ENCODE measurements at places on chromosomes 12 and 14.

- no peak for DNase-seq
Measured at GRCh38 chr12:51028813-51029150, 2.6 kb upstream of the SLC11A2 start.

DNA sequence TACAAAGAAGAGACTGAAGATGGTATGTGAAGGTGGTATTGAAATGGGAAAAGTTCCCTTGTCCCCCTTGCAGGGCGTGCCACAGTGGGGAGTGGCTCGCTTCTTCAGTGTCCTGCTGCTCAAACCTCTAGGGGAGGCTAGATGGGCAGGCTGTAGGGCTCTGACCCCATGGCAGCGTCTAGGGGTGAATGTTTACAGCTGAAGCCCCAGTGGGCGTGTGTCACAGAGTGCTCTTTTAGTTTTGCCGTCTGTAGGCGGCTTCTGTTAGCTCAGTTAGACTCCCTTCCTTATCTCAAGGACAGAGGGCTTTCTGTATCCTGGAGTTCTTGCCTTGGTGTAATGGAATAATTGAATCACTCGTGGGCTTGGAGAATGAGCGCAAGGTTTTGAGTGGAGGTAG, 266.2 kb downstream of the RAD51B start:
- DNase-seq = no peak

- peak; percentile 18 for DNase-seq
Measured at GRCh38 chr12:106655577-106655976, 72.8 kb downstream of the RFX4 start.

DNA sequence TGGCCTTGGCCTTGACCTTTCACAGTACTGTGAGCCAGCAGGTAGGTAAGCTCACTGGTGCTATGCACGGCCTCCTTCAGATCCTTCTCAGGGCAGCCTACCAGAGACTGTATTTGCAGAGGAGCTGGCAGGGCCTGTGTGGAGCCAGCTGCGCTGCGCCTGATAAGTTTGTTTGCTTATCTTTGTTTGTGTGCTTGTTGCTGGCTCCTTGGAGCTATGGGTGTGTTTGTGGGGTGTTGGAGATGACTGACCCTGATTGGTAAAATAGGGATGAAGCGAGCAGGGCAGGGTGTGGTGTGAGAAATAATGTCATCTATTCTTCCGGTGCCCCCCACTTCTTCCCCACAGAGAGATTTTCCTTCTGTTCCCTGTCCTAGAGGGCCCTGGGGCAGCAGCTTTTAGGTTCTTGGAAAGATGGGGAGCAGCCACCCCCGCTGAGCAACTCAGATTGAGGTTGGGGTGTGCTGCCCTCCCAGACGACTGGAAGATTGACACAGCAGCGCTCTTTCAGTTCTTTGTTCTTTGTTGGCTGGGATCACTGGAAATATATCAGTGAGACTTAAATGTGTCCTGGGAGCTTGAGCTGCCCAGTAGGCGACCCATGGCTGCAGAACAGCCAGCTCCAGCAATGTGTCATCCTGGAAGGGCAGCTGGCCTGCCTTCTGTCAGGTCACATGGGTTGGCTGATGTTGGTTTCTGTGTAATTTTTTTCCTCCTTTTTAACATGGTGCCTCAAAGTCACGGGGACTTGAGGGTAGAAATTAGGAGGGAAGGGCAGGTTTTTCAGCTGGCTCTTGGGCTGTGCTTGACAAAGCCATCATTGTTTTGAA, 19.6 kb downstream of the MLXIP start:
- peak; percentile 90 for DNase-seq

GRCh38 chr12:98660521-98660920, 15.4 kb downstream of the APAF1 start:
- DNase-seq = no peak

- DNase-seq = no peak
Measured at GRCh38 chr12:28066879-28067278, 94.3 kb upstream of the PTHLH start.

- peak; percentile 80 for DNase-seq
Measured at GRCh38 chr12:614411-614970, 48.8 kb downstream of the NINJ2 start.

DNA sequence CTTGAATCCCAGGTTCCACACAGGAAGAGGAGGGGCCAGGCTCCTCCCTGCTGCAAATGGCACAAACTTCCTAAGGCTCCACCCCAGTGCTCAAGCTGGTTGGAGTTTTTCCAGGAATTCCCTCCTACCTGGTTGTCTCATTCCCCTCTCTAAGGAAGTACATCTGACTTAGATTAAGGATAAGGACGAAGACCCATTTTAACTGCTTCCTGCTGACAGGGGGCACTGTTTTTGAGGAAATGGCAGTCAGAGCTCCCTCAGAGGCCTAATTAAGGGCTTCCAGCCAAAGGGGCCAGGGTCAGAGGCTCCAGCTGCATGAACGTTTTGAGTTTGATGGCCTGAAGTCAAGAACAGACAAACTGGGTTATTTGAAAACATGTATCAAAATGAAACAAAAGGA, 1084.7 kb downstream of the SLC6A15 start:
- peak; percentile 91 for DNase-seq

DNA sequence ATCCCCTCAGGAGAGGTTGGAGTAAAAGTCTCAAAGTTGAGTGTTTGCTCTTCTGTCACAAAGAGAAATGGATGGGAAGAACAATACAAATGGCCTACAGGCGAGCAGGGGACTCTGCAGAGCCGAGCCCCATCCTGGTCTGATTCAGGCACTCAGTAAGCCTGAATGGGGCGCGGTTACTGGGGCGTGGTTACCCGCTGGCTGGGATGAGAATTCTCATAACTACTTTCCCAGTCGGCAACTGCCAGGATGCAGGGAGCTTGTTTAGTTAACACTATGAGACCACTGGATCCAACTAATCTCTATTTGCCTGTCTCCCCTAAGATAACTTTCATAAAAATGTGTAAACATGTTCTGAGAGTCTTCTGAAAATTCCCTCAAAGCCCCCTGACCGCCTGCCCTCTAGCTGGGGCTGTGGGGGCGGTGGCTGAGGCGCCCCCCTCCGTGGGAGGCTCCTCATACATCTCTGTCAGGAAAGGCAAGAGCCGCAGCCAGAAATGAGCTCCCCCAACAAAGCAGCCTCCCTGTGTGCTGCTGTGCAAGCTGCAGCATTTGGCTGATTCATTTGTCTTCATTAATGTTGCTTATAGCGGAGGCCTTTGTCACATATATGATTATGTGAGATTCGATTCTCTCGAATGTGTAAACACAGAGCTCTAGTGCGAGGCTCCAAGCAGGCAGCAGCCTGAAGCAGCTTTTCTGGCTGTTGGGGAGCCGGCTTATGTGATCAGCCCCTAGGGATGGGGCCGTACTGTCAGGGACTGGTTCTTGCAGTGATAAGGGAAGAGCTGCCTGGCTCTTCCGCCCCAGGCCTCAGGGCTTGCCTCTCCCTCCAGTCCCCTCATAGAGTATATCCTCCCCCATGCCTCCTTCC, 126.1 kb upstream of the ARHGAP5 start:
- peak; percentile 94 for DNase-seq

GRCh38 chr14:52222901-52223300, 44.6 kb upstream of the PTGDR start:
- DNase-seq = peak; percentile 29

- DNase-seq = peak; percentile 67
Measured at GRCh38 chr12:41981758-41982157, 162.9 kb downstream of the GXYLT1 start.

- no peak for DNase-seq
Measured at GRCh38 chr12:123069436-123070266, 81.2 kb downstream of the PITPNM2 start.

DNA sequence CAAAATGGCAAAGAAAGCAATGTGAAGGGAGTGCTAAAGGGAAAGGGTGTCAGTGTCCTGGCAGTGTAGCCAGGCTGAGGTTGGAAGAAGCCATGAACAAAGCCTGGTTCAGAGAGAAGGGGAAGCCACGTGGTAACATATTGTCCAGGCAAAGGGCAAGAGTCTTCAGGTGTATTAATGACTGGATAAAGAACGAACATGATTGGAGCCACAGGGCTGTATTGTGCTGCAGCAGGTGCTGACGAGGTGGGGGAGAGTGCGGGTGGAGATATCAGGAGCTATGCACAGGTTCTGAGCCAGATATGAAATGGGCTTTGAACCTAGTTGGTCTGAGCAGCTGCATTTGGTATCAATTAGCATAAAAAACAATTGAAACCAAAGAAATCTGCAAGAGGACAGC, 18.6 kb upstream of the EMP1 start:
- DNase-seq = no peak

All from NCI-H69 (cell line).